ENCODE measurements at places on chromosomes 12 and 14.

DNA sequence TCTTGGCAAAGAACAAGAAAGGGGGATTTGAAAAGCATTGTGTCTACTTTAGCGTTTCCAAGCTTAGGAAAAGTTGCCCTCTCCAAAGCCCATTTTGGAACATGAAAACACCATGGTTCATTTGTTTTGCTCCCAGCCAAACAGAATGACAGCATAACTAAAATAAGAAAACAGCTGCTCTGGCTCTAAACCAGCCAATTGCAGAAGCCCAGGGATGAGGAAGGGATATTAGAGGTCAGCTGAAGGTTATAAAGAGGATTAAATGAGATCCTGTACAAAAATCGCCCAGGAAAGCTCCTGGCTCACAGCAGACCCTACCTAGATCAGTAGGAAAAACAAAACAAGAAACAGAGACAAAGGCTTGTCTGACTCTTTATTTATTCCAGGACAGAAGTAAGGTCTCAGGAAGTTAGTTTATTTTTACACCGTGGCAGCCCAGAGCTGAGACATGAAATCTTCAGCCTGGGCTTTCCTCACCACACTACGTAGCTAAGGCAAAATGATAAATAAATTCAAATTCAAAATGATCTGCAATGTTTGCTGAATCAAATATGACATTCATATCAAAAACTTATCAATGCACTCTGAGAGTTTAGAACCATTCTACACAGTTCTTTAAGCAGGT is 25.9 kb downstream of the SPX start:
- no peak for DNase-seq

DNA sequence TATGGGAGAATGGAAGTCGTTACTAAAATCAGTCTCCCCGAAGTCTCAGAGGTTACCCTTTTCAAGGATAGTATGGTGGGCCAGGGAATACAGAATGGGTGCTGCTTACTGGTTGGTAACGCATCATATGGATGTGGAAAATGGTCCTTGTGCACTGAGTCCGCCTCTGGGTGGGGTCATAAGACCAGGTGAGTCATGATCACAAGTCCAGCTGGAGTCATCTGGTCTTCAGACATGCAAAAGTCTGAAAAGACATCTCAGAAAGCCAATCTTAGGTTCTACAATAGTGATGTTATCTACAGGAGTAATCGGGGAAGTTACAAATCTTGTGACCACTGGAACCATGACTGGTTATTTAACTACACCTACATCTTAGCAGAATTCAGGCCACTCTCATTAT is 71.9 kb upstream of the TCL1B start:
- DNase-seq, result no peak

- no peak for DNase-seq
These were observed 717.5 kb downstream of the RERGL start for GRCh38 chr12:17372508-17372907.

DNA sequence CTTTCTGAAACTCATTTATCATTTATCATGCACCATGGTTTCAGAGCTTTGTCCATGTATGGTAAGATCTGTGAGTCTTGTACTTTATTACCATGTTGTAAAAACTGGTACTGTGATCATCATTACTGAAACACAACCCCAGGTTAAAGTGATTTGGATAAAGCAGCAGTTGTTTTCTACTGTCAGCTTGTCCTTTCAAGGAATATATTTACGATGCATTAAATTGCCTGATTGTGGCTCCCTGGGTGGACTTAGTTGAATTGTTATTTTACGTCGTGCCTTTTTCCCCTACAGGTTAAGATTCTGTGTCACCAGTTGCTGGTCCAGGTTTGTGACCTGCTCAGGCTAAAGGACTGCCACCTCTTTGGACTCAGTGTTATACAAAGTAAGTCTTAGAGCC is 46.1 kb downstream of the FRMD6 start:
- no peak for DNase-seq

- DNase-seq, result no peak
These were observed 851.8 kb downstream of the TMEM121 start for GRCh38 chr14:106378191-106378590.

DNA sequence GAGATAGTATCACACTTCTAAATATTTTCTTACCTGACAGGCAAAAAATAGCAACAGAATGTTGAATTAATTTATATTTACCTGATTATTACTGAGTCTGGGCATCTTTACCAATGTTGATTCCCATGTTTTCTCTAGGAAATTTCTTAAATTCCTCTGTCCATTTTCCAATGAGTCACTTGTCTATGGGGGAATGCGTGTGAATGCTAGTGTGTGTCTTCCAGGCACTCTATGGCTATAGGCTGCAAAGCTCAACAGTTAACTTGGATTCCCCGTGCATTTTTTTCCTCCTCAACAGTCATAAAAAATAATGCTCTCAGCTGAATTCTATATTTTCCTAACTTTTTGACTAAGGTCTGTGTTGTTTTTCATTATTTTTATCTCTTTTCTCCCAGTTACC is 1385.8 kb upstream of the FLRT2 start:
- peak; percentile 41 for DNase-seq

DNA sequence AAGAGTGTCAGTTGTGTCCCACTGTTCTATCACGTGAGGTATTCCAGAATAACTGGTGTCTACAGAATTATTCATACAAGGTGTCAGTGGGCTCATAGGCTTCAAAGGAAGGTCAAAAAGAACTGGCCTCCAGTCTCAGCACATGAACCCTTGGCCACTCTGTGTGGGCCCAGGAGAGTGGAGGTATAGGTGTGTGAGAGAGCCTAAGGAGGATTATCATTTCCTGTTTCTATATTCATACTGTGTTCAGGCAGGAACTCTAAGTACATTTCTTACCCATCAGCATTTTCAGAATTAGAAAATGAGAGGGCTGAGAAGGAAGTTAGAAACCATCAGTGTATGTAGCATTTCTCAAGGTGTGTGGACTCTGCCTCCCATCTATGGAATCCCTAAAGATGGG is 87.0 kb downstream of the BTG1 start:
- no peak for DNase-seq

DNA sequence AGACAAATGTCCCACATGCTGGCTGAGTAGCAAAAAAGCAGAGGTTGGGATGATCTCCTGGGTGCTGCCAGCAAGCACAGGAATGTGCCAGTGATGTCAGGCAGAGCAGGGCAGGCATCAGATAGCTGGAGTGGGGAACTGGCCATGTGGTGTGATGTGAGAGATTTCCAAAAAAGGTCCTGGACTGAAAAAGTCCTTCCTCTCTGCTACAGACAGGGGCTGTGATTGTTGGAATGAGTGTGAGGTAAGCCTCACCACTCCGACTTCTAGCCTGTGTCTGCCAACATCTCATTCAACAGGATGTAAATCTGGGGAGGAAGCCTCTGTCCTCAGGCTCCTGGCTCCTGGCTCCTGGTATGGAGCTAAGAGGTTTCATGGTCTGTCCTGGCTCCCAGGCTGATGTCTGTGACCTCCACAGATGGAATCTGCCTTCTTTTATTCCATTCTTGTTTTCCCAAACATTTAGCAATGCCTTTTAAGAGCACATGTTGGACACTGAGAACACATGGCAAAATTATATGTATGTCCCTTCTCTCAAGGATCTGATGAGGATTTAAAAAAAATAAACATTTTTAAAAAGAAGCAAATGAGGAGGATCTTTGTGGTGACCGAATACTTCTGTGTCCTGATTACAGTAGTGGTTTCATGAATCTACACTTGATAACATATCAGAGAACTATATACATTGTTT is 50.1 kb upstream of the STK38L start:
- DNase-seq, result no peak

DNA sequence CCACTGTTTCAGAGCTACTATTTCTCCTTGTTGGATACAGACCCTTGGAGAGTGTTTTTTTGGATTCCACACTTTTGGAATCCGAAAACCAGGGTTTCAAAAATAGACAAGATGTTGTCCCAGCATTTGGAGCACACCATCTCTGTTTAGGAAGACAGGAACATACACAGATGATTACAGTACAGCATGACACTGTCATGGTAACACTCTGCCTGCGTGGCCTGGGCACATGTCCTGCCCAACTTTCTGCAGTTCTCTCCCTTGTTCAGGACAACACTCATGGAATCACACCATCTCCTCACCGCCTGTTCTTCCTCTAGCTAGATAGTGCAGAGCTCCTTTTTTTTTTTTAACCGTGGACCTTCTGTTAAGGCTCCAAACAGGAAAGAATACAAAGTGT is 369.2 kb downstream of the PDZRN4 start:
- no peak for DNase-seq

DNA sequence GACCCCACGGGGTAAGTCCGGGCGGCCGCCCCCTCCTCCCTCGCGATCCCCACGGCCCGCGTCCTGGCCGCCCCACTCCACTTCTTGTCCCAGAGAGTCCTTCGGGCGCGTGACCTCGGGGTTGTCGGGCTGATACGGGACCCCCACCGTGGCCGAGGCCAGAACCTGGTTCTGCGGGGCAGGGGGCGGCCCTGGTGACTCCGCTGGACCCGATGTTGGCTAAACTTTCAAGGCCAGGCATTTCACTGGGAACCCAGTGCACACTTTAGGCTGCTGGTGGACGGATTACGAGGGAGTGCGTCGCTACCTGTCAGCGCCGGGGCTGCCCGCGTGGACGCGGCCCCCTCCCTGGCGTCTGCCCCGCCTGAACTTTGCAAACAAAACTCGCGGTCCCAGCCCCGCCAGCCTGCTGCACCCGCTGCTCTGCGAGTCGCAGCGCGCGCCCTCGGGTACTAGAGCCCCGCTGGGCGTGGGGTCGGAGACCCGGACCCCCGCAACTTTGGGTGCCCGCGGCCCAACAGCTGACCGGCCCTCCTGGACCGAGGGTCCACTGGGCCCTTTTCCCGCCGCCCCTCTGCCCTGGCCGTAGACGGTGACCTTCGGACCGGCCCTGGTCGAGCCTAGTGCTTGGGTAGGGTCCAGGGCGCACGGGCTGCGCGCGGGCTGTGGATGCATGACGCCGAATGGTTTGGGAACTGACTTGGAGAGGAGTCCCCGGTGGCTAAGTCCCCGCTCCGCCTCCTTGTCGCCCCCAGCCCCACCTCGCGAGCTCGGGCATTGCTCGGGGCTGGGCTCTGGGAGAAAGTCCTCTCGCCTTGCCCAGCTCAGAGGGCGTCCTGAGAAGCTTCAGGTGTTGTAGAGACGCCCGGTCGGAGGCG is 624 bp downstream of the RIN3 start:
- DNase-seq, result no peak

DNA sequence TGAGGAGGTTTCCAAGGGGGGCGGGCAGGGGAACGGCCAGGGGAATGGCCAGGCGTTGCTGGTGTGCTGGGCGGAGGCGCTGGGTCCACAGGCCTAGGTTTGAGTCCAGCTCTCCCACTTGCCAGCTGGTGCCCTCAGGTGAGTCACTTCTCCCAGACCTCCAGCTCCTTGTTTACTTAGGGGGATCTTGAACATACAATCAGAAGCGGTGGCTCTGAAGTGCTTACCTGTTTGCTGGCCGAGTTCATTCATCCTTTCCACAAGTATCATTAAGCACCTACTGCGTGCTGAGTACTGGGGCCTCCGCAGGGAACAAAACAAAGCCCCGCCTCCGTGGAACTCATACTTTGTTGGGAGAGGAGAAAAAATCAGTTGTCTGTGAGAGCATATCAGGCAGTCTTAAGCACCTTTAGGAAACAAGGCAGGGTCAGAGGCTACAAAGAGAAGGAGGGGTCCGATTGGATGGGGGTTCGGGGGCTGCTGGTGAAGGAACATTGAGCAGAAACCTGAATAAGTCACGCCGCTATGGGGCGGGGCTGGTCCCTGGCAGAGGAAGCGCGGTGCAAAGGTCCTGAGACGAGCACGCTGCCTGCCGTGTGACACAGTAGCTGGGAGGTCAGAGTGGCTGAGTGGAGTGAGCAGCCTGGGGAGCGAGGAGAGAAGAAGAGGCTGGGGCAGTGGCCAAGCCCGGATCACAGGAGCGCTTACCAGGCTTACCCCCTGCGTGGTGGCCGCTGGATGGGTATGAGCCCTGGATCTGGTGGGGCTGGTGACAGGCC is 15.1 kb downstream of the MVK start:
- DNase-seq, result no peak

DNA sequence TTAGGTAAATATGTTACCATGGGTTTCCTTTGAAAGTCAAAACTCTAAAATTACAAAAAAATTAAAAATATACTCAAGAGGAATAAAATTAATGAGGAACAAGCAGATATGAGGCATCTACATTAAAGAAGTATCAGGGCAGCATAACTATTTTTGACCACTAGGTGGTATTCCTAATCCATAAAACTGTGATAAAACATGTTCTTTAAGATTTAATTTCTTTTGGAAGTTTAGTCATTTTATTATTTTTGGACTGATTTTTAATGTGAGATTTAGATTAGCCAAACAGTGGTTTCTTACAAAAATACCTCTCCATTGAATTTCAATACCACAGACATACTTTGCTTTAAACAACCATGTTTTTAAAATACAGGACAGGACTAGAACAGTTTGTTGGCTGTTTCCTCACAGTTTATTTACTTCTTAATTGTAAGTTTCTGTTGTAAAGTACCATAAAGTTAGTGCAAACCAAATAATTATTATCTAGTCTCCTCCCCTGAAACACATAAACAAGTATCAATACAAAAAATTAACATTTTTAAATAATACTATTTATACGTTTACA is 49.8 kb downstream of the NTS start:
- DNase-seq, result peak; percentile 37

- DNase-seq, result no peak
These were observed 13.8 kb downstream of the NGDN start for GRCh38 chr14:23483236-23483854.

DNA sequence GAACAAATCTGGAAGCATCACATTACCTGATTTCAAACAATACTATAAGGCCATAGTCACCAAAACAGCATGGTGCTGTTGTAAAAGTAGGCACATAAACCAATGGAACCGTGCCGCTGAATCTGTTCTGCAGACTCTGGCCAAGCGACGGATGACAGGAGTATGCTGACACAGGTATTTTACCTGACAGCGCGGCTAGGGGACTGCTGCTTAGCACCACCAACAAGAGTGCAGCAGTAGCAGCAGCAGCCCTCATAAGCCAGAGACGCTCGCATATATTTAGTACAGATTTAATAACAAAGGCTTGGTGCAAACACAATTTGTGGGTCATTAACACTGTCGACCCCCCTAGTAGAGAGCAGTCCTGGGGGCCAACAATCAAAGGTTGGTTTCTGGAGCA is 677.6 kb upstream of the LMO3 start:
- DNase-seq, result no peak

DNA sequence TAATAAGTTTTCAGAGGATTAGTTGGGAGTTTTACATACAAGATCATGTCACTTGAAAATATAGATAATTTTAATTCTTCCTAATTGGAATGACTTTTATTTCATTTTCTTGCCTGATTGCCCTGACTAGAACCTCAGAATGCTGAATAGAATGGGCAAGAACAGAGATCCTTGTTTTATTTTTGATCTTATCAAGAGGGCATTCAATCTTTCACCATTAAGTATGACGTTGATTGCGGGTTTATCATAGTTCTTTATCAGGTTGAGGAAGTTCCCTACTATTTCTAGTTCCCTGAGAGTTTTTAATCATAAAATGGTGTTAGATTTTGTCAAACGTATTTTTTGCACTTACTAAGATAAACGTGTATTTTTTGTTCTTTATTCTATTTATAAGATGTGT is 124.3 kb downstream of the DICER1 start:
- DNase-seq, result no peak

DNA sequence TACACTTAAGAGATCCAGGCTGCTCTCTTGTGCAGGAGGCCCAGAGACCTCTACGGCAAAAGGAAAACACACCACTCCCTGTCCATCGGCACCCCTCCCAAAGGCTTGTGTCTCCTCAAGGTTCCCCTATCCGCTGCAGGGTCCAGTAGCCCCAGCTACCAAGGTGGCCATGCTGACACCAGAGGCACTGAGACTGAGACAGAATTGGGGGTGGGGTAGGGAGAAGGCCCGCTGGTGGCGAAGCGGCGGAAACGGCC is 590 bp downstream of the DDIT3 start:
- no peak for DNase-seq

- no peak for DNase-seq
These were observed 94.9 kb downstream of the SLCO1A2 start for GRCh38 chr12:21239866-21240265.

- no peak for DNase-seq
These were observed 62.7 kb downstream of the TTC7B start for GRCh38 chr14:90753456-90754005.
